ENCODE measurements at places on chromosomes 2 and 18.

DNA sequence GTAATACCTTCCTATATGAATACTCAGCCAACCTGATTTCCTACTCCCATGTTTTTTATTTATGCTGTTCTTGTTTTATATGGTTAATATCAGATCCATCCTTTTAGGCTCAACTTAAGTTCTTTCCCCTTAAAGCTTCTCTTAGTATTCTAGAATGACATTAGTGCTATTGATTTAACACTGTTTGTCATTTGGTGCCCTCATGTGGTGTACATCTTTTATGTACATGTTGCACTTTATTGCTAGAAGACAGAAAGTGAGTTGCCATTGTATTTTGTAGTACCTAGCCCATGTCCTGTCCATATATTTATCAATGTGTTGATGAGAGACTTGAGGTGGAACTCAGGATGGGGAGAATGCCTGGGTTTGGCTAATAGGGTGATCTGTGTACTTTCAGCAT lies 2.5 kb downstream of the HTRA2 start:
- peak; percentile 62 for DNase-seq

- DNase-seq: no peak
These were observed 60.1 kb upstream of the SLC16A14 start for GRCh38 chr2:230128623-230129342.

GRCh38 chr18:68178921-68179320 lies 536.0 kb downstream of the TMX3 start:
- no peak for DNase-seq

- DNase-seq: no peak
These were observed 194.8 kb downstream of the TFCP2L1 start for GRCh38 chr2:121090088-121090715.

DNA sequence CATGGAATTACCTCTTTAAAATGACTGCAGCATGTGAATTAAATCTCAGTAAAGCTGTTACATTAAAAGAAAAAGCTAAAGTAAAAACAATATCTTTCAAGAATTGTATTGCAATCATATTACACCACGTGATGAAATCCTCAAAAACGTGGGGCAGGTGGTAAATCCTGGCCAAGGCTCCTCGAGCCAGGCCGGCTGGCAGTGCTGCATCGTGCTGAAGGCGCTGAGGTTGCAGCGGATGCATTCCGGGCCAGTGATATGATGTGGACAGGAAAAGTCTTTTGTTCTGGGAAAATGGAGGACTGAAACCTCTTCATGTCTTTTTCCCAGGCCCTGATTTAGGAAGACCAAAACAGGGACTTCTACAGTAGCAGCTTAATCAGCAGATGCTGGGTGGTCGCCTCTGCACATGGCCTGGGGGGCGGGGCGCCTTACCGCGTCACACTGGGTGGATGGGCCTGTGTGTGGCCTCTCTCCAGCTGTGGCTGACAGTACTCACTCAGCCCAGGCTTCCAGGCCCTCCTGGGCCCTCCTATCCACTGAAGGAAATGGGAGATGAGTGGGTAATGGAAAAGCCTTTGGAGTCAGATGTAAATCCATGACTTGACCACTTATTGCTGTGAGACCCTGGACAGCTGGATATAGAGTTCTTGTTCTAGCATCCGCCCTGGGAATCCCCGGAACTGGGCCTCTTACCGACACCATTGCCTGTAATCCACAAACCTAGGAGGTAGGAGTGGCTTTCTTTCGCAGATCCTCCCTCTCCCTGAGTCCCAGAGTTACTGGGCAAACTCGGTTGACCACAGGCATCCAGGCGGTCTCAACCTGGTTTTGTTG lies 45.1 kb downstream of the PROC start:
- DNase-seq: peak; percentile 67

DNA sequence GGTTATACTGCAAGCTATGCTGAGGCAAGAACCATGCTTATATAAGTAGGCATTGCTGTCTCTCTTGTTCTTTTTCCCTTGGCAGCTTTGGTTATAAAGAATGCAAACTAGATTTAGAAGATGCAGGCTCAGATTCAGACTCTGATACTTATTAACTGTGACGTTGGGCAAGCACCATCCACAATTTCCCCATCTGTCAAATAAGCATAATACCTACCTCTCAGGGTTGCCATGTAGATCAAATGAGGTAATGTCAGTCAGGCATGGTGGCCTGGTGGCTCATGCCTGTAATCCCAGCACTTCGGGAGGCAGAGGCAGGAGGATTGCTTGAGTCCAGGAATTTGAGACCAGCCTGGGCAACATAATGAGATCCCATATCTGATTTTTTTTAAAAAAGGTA lies 21.7 kb downstream of the ITGAV start:
- no peak for DNase-seq

- DNase-seq: no peak
These were observed 76.9 kb upstream of the PAPOLG start for GRCh38 chr2:60679036-60679780.

- no peak for DNase-seq
These were observed 38.7 kb downstream of the PDIA6 start for GRCh38 chr2:10773821-10774341.

DNA sequence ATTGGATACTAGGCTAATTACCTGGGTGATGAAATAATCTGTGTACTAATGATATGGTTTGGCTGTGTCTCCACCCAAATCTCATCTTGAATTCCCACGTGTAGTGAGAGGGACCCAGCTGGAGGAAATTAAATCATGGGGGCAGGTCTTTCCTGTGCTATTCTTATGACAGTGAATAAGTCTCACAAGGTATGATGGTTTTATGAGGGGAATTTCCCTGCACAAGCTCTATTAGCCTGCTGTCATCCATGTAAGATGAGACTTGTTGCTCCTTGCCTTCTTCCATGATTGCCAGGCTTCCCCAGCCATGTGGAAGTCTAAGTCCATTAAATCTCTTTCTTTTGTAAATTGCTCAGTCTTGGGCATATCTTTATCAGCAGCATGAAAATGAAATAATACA lies 394.1 kb upstream of the SYT4 start:
- DNase-seq: no peak

DNA sequence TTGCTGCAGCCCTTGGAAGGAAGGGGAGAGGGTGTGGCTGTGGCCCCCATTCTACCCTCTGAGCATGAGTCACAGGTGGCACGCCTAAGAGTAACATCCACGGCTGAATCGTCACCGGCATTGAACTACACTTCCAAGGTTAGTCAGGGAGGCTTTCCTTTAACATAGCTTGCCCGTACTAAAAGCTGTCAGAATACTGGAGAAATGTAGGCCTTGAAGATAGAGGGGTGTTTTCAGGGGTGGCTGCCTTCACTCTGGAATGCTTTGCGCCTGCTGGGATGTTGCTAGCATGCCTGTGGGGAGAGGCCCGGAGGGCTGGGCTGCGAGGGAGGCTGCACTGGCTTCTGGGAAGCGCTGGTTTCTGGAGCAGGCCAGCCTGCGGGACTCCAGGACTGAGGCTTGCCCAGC lies 333.7 kb downstream of the AGAP1 start:
- DNase-seq: peak; percentile 73

- DNase-seq: no peak
These were observed 389.4 kb downstream of the CDH2 start for GRCh38 chr18:27787547-27787946.

GRCh38 chr2:180240774-180241173 lies 233.7 kb upstream of the CWC22 start:
- DNase-seq: no peak

DNA sequence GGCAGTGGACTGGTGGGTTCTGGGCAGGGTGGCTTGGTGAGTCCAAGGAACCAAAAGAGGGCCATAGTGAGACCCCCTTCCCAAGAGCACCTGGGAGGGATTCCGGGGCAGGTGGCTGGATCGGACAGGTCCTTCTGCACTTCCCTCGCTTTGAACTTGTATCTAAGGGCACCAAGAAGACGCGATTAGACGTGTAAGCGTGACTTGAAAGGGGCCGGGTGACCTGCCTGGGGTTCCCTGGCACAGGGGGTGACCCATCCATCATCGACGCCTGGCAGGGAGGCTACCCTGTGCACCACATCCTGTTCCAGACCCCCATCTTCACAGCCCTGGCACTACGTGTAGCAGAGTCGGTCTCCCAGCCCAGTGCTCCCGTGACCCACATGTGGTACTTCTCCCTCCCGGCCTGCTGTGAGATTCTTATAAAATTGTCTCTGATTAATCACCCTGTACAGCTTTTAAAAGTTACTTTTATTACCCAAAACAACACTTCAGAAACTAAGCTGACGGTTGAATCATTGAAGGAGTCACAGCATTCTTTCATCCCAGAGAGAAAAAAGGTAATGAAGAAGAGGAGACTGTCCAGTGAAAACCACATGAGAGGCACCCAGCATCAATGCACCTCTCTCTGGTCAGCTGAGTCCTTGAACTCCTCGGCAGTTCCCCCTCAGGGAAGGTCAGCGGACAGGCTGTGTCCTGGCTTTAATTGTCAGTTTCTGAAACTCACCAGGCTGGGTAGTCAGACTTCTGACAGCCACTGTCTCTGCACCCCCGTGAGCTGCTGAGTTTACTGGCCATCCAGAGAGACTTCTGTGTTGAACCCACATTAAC lies 13.0 kb downstream of the SH3BP4 start:
- peak; percentile 68 for DNase-seq

DNA sequence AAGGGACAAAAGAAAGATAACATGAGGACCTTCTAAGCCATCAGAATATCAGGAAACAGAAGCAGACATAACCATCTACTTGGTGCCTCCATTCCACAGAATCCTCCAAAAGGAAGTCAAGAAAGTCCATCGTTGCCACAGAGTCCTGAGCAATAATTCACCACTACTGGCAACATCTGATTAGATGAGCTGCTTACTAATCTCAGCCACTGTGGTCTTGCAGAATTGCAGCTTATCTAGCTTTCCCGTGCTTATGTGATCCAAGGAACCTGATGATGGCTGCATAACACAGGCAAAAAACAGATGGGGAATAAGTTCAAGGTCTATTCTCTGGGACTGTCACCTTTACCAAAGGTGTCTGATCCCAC lies 278.5 kb downstream of the AFF3 start:
- no peak for DNase-seq

DNA sequence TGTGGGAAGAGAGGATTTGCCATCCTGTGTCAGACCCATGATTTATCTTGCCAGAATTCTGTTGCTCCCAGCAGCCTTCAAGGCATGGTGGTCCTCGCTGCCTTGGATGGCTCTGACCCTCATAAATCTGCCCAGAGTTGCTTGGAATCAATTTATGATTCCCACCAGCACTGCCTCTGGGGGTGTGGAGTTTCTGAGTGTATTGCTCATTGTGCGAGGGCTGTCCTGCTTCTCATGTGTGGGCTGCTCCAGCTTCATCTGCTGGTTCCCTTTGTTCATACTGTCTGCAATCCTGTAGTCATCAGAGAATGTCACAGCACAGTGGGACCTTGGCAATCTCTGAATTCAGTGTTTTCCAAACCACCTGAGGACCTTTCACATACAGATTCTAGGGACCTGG lies 139.8 kb downstream of the CLIP4 start:
- DNase-seq: no peak

DNA sequence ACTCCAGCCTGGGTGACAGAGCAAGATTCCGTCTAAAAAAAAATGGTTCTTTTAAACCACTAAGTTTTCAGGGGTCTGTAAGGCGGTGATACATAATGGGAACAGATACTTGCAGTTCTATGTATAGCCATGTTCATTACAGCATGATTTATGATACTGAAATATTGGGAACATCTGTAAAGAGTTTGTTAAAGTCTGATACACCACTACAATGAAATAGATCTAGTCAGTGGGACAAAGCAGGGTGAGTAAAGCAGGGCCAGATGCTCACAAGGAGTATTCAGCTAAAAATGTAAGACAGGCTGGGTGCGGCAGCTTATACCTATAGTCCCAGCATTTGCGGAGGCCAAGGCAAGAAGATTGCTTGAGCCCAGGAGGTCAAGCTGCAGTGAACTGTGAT lies 6.2 kb upstream of the ING5 start:
- no peak for DNase-seq

GRCh38 chr2:85156153-85156552 lies 23.0 kb downstream of the TCF7L1 start:
- DNase-seq: no peak

- DNase-seq: no peak
These were observed 82.0 kb downstream of the CTAGE1 start for GRCh38 chr18:22335731-22336198.

DNA sequence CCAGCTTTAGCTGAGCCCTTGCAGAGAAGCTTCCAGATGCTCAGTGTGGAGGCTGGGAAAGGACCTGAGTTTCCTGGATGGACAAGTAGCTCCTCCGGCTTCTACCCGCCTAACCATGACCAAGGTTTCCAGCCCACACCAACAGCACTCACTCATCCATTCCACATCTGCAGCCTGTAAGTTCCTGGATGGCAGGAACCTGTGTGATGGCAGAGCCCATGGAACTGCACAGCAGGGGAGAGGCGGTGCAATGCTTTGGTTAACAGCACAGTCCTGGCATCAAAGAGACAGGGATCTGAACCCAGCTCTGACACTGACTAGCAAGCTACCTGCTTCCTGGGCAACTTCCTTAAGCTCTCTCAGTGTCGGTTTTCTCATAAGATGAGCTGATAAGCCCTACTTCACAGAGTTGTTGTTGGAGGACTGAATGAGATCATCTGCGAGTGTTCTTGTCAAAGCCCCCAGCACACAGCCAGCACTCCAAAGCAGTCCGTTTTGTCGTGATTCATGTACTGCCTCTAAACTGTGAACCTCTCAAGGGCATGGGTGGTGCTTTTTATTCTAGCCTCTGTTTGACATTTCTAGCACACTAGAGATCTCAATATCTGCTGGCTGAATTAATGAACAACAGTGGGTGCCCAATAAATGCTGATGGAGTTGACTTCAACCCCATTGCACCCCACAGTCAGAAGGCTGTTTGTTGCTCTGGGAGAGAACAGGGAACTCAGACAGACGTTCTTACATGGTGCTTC lies 41.6 kb upstream of the OTOF start:
- DNase-seq: no peak

DNA sequence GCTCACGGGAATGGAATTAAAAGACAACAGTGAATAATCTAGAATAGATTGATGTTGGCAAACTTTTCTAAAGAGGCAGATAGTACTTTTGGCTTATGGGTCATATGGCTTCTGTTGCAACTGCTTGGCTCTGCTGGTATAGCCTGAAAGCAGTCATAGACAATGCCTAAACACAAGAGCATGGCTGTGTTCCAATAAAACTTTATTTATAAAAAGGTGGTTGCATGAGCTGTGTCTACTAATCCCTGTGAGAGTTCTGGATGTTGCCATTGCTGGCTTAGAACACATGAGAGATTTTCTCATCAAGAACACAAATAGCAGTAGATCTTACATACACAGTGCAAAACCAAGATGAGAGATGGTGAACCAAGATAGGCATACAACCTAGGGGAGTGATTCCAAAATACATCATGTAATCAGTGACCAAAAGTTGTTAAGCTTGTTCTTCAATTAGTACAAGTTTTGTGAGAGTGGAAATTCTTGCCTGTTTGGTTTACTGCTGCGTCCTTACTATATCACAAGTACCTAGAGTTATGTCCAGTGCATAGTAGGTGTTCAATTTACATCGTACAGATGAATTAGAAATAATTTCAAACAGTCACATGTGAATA lies 380.0 kb downstream of the METTL4 start:
- DNase-seq: no peak

- no peak for DNase-seq
These were observed 844.6 kb upstream of the ID2 start for GRCh38 chr2:7837237-7837760.

All from SW480 (cell line).